Large intestine (tissue), 12 donors: ENCODE measurements at places on chromosomes 12 and 14. TPM values are rescaled to one million over a fixed set of nuclear protein-coding genes. Genes with fewer than 3 reads are reported as not detected.

DNA sequence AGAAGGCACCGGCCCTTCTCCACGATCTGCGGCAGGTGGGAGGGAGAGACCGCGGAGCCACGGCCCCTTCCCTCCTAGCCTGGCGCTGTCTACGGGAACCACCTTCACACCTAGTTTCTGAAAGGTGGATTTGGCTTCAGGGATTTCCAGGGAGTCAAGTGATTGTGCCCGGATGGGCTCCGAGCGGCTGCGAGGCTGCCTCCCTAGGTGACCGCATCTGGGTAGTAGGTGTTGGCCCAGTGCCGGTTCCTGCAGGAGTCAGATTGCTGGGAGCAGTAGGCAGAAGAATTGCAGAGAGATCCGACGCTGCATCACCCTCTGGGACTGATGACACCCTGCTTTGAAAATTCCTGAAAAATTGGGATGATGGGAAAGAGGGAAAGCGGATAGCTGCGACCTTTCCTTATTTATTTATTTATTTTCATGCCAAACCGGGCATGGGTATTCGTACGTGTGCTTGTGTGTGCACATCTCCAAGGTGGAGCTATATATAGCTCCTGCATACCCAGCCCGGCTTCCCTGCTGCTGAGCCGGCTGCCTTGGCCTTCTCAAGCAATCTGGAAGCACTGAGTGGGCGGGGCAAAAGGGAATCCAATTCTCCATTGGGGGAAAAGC, 1.1 kb downstream of the CNTN1 start:
- no peak for DNase-seq
- H3K27me3 ChIP-seq: peaks cover 27% of the 10 kb centered on the region
- no peak overlapping the region for H3K27ac ChIP-seq
- peak overlapping the region; percentile 34 for H3K4me3 ChIP-seq

GRCh38 chr12:97075934-97076630, 169.0 kb downstream of the NEDD1 start:
- no peaks in the 10 kb centered on the region for H3K36me3 ChIP-seq
- no peaks in the 10 kb centered on the region for H3K27me3 ChIP-seq
- no peak for DNase-seq

GRCh38 chr12:112163471-112163991, 38.2 kb downstream of the TRAFD1 start:
- no peak overlapping the region for H3K4me3 ChIP-seq
- H3K27ac ChIP-seq: no peak overlapping the region
- no peak for DNase-seq
- peaks cover 81% of the 10 kb centered on the region for H3K36me3 ChIP-seq
- H3K27me3 ChIP-seq: no peaks in the 10 kb centered on the region

GRCh38 chr12:47931187-47931586, 26.4 kb upstream of the VDR start:
- DNase-seq: no peak
- H3K27me3 ChIP-seq: no peaks in the 10 kb centered on the region
- no peak overlapping the region for H3K27ac ChIP-seq
- H3K4me1 ChIP-seq: no peaks in the 10 kb centered on the region
- no peaks in the 10 kb centered on the region for H3K36me3 ChIP-seq
- no peak overlapping the region for H3K4me3 ChIP-seq

DNA sequence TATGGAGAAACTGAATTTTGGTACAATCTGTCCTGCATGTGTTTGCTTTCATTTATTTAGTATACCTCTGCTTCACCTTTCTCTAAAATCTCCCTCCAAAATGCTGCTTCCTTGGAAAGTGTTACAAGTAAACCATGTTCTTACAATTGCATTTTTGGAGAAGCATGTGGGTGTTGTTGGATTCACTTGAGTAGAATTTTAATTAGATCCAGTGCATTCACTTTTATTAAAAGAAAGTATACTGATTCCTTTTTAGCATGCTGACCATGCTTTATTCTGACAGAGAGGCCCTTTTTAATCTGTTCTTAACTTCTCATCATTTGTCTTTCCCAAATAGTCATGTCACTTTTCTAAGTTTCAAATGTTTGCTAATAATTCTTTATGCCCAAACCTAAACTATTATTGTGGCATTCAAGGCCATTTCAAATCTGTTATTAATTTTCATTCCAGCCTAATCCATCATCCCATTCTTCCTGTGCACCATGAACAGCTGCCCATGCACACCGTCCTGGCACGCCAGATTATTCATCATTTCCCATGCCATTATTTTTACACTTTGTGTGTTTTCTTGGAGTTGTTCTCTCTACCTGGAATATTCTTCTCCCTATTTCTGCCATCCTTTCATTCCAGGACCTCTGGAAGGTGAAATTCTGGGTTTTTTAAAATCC, 90.7 kb downstream of the METTL25 start:
- no peaks in the 10 kb centered on the region for H3K27me3 ChIP-seq
- no peak for DNase-seq
- no peaks in the 10 kb centered on the region for H3K4me1 ChIP-seq
- no peaks in the 10 kb centered on the region for H3K36me3 ChIP-seq

GRCh38 chr12:71655495-71655894, 8.2 kb downstream of the ZFC3H1 start:
- H3K4me1 ChIP-seq: no peaks in the 10 kb centered on the region
- H3K27me3 ChIP-seq: no peaks in the 10 kb centered on the region
- DNase-seq: no peak
- peaks cover 34% of the 10 kb centered on the region for H3K36me3 ChIP-seq

Gene DPPA3
- not detected for polyA plus RNA-seq

- no peak overlapping the region for H3K27ac ChIP-seq
- no peaks in the 10 kb centered on the region for H3K36me3 ChIP-seq
- H3K4me1 ChIP-seq: no peaks in the 10 kb centered on the region
Measured at GRCh38 chr14:52590318-52590717, 37.7 kb downstream of the GPR137C start.

- no peaks in the 10 kb centered on the region for H3K27me3 ChIP-seq
- H3K4me1 ChIP-seq: no peaks in the 10 kb centered on the region
- no peak overlapping the region for H3K27ac ChIP-seq
- no peaks in the 10 kb centered on the region for H3K36me3 ChIP-seq
Measured at GRCh38 chr12:110927546-110927945, 7.2 kb upstream of the MYL2 start.

Gene IL23A
- 0.75 TPM for polyA plus RNA-seq

- H3K36me3 ChIP-seq: peaks cover 51% of the 10 kb centered on the region
- H3K4me1 ChIP-seq: peaks cover 7% of the 10 kb centered on the region
- no peaks in the 10 kb centered on the region for H3K27me3 ChIP-seq
- no peak overlapping the region for H3K27ac ChIP-seq
- DNase-seq: no peak
- no peak overlapping the region for H3K4me3 ChIP-seq
Measured at GRCh38 chr12:67655829-67656228, 7.3 kb downstream of the DYRK2 start.

GRCh38 chr14:60642270-60643140, 6.8 kb downstream of the SIX1 start:
- H3K36me3 ChIP-seq: no peaks in the 10 kb centered on the region
- H3K4me1 ChIP-seq: peaks cover 4% of the 10 kb centered on the region
- H3K27ac ChIP-seq: no peak overlapping the region
- peaks cover 97% of the 10 kb centered on the region for H3K27me3 ChIP-seq

GRCh38 chr14:77980475-77981321, 180.8 kb downstream of the ADCK1 start:
- no peak overlapping the region for H3K27ac ChIP-seq
- H3K36me3 ChIP-seq: no peaks in the 10 kb centered on the region
- DNase-seq: peak; percentile 49
- H3K4me3 ChIP-seq: peak overlapping the region; percentile 45

DNA sequence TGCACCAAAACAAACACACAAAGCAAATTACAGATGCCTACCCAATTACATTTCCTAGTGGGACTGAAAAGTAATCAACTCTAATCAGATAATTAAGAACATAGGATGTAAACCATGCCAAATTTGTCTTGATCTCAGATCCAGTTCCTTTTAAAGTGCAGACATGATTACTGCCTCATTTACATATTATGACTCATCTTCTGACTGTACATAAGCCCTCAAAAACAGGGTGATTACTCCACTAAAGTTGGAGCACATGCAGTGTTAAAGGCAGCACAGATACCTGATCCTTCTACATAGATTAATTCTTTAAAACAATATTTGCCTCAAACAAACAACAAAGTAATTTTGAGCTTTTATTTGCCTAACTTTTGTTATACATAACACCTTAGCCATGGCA, 337.2 kb downstream of the RPS29 start:
- no peak for DNase-seq
- H3K36me3 ChIP-seq: no peaks in the 10 kb centered on the region
- H3K4me3 ChIP-seq: no peak overlapping the region
- H3K27me3 ChIP-seq: no peaks in the 10 kb centered on the region
- no peak overlapping the region for H3K27ac ChIP-seq

GRCh38 chr14:22847661-22848341, 11.4 kb downstream of the MMP14 start:
- H3K27ac ChIP-seq: peak overlapping the region; percentile 50
- DNase-seq: no peak
- H3K27me3 ChIP-seq: no peaks in the 10 kb centered on the region

Gene LIMA1
- 191 TPM for polyA plus RNA-seq

GRCh38 chr12:49866859-49867569, 24.1 kb upstream of the BCDIN3D start:
- H3K4me1 ChIP-seq: peaks cover 26% of the 10 kb centered on the region
- no peak overlapping the region for H3K4me3 ChIP-seq
- peaks cover 2% of the 10 kb centered on the region for H3K27me3 ChIP-seq
- no peak overlapping the region for H3K27ac ChIP-seq

DNA sequence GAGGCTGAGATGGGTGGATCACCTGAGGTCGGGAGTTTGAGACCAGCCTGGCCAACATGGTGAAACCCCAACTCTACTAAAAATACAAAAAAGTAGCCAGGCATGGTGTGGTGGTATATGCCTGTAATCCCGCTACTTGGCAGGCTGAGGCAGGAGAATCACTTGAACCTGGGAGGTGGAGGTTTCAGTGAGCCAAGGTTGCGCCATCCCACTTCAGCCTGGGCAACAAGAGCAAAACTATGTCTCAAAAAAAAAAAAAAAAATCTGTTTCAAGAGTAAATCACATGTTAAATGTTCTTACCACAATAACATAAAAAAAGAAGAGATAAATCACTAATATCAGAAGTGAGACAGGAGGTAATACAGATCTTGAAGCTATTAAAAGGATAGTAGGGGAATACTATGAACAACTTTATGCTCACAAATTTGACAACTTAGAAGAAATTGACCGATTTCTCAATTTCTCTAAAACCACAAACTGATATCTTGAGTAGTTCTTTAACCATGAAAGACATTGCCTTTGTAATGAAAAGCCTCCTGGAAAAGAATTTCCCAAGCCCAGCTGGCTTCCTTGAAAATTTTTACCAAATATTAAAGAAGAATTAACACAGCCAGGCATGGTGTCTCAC, 37.7 kb downstream of the TAOK3 start:
- no peaks in the 10 kb centered on the region for H3K4me1 ChIP-seq
- H3K4me3 ChIP-seq: no peak overlapping the region
- H3K27me3 ChIP-seq: no peaks in the 10 kb centered on the region
- no peak for DNase-seq

Gene KRT2
- 0.54 TPM for polyA plus RNA-seq

DNA sequence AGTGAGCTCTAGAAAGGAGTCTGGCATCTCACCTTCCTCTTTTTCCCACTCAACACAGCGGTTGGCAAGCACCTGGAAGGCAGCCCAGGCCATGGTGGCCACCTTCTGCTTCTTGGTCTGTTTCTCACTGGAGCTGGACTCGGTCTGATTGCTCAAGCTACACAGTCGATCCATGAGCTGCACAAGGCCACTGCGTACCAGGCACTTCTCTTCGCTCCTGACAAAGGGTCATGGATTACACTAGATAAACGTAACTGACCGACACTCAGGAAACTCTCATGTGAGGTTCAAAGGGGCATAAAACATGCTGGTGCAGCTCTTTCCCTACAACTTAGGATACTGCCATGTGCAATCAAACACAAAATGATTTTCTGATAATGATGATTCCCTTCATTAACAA, 113.7 kb downstream of the TRAFD1 start:
- DNase-seq: no peak
- H3K27me3 ChIP-seq: no peaks in the 10 kb centered on the region
- no peak overlapping the region for H3K4me3 ChIP-seq
- peaks cover 77% of the 10 kb centered on the region for H3K36me3 ChIP-seq

DNA sequence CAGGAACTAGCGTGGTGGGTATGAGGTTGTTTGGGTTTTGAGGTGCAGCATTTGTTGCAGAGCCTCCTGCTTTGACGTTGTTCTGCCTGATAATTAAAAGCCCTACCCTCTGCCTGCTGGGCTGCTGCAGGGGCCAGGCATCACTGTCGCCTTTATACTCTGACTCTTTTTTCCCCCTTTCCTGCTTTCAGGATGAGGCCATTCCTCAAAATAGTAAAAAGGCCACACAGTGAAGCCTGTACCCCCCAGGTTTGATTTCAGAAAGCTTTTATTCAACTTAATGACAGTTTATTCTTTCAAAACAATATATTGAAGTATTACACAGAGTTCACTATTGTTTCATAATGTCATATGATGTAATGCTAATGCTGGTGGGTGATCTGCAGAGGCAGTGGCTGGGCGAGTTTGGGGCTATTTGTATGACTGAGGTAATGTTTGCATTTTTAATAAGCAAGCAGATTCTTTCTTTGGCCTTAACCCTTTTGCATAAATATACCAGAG, 9.1 kb downstream of the BORCS5 start:
- H3K4me3 ChIP-seq: no peak overlapping the region
- no peaks in the 10 kb centered on the region for H3K36me3 ChIP-seq
- DNase-seq: no peak
- no peak overlapping the region for H3K27ac ChIP-seq

Gene SSTR1
- 24.6 TPM for polyA plus RNA-seq

GRCh38 chr12:63841571-63841970, 2.9 kb upstream of the SRGAP1 start:
- no peaks in the 10 kb centered on the region for H3K36me3 ChIP-seq
- H3K4me3 ChIP-seq: no peak overlapping the region
- no peak overlapping the region for H3K27ac ChIP-seq
- no peaks in the 10 kb centered on the region for H3K27me3 ChIP-seq

GRCh38 chr12:120944645-120945217, 33.6 kb upstream of the HNF1A start:
- H3K4me1 ChIP-seq: no peaks in the 10 kb centered on the region
- H3K27me3 ChIP-seq: no peaks in the 10 kb centered on the region
- H3K27ac ChIP-seq: no peak overlapping the region
- no peak overlapping the region for H3K4me3 ChIP-seq
- DNase-seq: no peak

- H3K36me3 ChIP-seq: peaks cover 37% of the 10 kb centered on the region
- H3K4me3 ChIP-seq: no peak overlapping the region
- H3K27ac ChIP-seq: no peak overlapping the region
- DNase-seq: peak; percentile 42
- peaks cover 4% of the 10 kb centered on the region for H3K4me1 ChIP-seq
- no peaks in the 10 kb centered on the region for H3K27me3 ChIP-seq
Measured at GRCh38 chr14:91149462-91149861, 35.6 kb downstream of the DGLUCY start.

Gene PIWIL1
- polyA plus RNA-seq: 0.19 TPM

GRCh38 chr14:23864861-23865260, 88.7 kb upstream of the DHRS4 start:
- H3K4me3 ChIP-seq: no peak overlapping the region
- no peaks in the 10 kb centered on the region for H3K36me3 ChIP-seq
- no peaks in the 10 kb centered on the region for H3K27me3 ChIP-seq
- no peaks in the 10 kb centered on the region for H3K4me1 ChIP-seq

Gene IAPP
- 0.10 TPM for polyA plus RNA-seq

GRCh38 chr14:99030454-99030853, 241.5 kb downstream of the BCL11B start:
- no peak for DNase-seq
- peaks cover 7% of the 10 kb centered on the region for H3K27me3 ChIP-seq
- H3K36me3 ChIP-seq: no peaks in the 10 kb centered on the region
- no peak overlapping the region for H3K4me3 ChIP-seq
- no peaks in the 10 kb centered on the region for H3K4me1 ChIP-seq
